ENCODE measurements at places on chromosomes 16 and 17.

DNA sequence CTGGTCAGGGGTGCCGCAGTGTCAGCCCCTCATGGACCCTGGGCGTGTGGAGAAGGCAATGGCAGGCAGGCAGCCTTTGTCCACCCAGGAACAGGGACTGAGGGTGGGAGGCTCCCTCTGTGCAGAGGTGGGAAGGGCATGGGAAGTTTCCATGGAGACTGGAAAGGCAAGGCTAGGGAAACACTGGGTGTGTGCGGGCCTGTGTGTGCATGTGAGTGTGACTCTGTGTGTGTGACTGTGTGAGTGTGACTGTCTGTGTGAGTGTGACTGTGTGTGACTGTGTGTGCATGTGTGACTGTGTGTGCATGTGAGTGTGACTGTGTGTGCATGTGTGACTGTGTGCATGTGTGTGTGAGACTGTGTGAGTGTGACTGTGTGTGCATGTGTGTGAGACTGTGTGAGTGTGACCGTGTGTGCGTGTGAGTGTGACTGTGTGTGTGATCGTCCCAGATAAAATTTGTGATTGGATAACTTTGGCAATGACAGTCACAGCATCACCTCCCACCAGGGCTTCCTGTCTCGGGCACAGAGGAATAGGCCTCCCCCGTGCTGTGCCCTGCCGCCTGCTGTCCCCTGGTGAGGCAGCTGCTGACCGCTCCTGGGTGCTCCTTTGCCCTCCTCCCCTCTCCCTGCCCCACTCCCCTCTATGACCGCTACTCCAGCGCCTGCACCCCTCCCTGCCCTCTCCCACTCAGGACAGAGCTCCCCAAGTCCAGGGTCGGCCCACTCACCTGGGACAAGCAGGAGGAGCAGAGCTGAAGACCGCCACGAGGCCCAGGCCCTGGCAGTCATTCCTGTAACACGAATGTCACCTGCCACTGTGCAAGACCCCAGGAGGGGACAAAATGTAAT is 698 bp downstream of the CD300C start:
- DNase-seq = no peak

DNA sequence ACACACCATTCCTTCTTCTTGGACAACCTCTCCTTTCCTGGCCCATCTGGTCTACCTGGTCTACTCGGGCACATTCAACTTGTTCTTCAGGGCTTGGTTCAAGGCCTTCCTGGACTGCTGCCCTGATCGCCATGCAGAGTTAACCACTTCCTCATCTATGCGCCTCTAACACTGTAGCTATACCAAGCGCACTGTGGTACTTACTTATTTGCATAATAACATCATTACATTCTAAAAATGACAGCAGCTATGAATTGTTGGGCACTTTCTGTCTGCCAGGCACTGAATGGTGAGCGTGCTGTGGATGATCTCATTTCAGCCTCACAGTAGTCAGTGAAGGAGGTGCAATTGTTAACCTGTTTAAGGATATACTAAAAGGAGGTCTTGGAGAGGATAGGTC is 66.9 kb upstream of the SDK2 start:
- DNase-seq = no peak

DNA sequence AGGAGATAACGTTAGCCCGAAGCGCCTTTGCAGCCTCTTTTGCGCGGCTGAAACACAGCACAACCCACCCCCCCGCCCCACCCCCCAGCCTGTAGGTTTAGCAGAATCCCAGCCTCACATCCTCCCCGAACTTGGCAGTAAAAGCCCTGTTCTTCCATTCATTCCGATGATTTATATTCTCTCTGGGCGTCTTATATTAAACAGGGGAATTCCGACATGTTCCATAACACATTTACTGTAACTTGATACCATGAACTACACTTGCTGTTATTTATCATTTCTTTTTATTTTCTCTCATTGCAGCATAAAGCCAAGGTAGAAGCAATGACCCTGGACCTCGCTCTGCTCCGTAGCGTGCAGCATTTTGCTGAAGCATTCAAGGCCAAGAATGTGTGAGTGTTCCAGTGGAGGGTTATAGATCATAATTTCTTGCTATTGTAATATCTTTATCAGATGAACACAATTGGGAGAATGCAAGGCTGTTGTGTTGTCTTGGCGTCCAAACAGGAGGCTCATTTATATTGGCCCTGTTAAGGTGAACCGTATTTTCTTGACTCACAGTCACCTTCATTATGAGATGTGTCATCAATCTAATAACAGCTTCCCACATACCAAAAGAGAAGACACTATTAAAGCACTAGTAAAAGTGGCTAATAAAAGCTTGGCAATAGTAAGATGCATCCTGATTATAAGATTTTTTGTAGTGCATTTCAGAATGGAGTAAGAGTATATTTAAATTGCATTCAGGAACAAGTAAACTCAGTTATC is 287.3 kb downstream of the WWOX start:
- no peak for DNase-seq

DNA sequence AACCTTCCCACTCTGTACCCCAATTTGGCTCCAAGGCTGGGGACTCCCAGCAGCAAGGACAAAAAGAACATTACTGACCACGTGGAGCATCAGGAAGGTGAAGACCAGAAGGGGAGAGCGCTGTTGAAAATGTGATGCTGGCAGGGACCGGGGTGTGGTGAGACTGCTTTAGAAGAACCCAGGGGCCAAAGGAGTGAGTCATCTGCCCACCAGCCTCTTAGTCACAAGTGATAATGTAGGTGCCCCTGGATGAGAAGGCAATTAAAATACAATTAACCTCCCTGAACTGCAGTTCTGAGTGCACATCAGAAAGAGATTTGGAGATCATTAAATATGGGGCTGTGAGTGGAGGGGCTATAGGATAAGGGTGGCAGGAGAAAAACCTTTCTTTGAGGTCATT is 366.6 kb upstream of the CCL2 start:
- no peak for DNase-seq

GRCh38 chr16:72721981-72722380 is 325.9 kb downstream of the ZFHX3 start:
- DNase-seq = no peak

DNA sequence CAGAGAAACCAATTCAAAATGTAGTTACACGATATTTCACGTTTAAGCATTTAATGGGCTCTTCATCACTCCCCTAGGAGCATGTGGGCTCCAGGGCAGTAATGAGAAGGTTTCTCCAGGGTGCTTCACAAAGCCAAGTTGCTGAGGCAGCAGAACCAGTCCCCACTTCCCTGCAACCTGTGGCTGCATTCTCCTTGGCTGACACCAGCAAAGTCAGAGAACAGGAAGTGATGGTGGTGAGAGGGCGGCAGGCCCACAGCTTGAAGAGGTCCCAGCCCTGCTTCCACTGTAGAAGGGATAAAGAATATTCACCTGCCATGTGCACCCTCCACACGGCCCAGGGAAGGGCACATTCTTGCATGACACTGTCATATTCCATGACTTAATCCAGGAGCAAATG is 133.2 kb downstream of the CBLN1 start:
- no peak for DNase-seq

- no peak for DNase-seq
Measured at GRCh38 chr17:4950075-4950745, 709 bp upstream of the ENO3 start.

GRCh38 chr17:77457572-77458201 is 316.9 kb downstream of the SEC14L1 start:
- DNase-seq = no peak

GRCh38 chr16:89670496-89671431 is 13.1 kb downstream of the SPATA33 start:
- DNase-seq = no peak

DNA sequence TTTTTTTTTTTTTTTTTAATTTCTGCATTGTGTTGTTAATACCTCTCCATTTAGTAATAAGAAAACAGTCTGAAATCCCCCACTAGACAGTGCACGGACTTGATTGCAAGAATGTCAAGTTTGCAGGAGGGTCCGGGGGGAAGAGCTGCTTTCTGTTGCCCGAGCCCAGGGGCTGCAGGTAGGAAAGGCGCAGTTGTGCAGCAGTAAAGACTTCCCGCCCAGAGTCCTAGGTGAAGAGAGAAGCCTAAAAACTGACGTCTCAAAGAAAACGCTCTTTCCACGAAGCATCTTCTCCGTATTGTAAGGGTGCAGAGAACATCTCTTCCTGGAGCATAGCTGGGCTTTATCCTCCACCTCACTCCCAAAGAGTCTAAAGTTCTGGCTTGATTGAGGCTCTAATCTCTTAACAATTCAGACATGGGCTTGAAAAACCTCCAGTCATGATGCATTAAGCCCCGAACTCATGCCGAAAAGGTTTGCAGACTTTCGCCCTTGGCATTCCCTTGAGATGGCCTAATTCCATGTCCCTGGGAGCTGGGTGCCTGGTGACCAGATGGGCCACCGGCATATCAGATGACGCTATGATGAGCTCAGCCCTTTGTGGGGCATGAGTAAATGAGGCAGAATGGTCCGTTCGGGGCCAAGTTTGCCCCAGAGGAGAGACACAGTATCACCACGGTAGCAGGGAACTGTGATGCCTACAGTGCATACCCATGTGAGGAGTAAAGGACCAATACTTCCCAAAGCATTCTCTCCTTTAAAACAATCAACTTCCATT is 436.2 kb upstream of the ZFHX3 start:
- no peak for DNase-seq

- DNase-seq = peak; percentile 82
Measured at GRCh38 chr17:67374329-67375053, 2.6 kb upstream of the PITPNC1 start.

GRCh38 chr16:21300309-21301167 is 22.4 kb upstream of the CRYM start:
- DNase-seq = peak; percentile 86

All from head of caudate nucleus (tissue), 42 donors.